ENCODE measurements at places on chromosomes 3 and 15.
A peak's percentile ranks its signal among the peaks of the same experiment; 100 is the strongest.

GRCh38 chr3:129313665-129314385 is 35.2 kb downstream of the HMCES start:
- H3K27me3 ChIP-seq = no peaks in the 10 kb centered on the region
- peak; percentile 14 for DNase-seq
- H3K4me3 ChIP-seq = peak overlapping the region; percentile 94

DNA sequence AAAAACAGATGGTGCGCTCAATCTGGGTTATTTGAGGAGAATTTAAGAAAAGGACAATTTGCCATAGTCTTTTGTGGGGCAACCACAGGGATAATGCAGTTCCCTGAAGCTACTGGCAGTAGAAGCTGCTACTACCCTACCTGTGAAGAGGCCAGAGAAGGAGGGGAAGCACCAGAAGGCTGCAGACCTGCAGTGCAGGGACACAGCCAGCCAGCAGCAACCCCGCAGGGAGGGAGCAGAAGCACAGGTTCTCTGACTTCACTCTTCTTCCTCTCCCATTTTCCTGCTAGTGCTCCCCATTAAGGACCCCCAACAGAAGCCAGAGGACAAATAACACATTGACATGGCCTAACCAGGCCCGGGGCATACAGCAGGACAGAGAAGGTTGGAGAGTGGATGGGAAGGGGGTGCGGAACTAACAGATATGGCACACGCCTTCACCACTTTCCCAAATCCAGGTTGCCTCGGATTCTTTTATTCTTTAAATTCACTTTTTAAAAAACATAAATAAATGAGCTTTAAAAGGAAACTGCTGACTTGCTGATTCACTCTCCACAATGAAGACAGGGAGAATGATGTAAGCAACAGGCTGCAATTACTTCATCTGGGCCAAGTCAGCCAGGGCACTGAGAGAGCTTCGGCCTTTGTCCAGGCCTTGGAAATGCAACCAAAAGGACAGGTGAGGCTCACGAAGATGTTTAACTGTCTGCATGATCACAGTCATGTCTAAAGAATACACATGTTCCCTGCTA is 30.1 kb downstream of the POPDC2 start:
- no peak overlapping the region for H3K27ac ChIP-seq
- H3K4me3 ChIP-seq = no peak overlapping the region
- H3K36me3 ChIP-seq = no peaks in the 10 kb centered on the region
- H3K27me3 ChIP-seq = peaks cover 5% of the 10 kb centered on the region

GRCh38 chr3:142087676-142088075 is 61.7 kb downstream of the TFDP2 start:
- no peak overlapping the region for H3K4me3 ChIP-seq
- no peak for DNase-seq
- no peaks in the 10 kb centered on the region for H3K27me3 ChIP-seq

GRCh38 chr15:52481915-52482314 is 46.8 kb downstream of the MYO5A start:
- no peaks in the 10 kb centered on the region for H3K27me3 ChIP-seq
- peaks cover 42% of the 10 kb centered on the region for H3K4me1 ChIP-seq
- H3K4me3 ChIP-seq = peak overlapping the region; percentile 42
- DNase-seq = peak; percentile 14

- no peaks in the 10 kb centered on the region for H3K36me3 ChIP-seq
- DNase-seq = no peak
- H3K4me3 ChIP-seq = no peak overlapping the region
- H3K4me1 ChIP-seq = peaks cover 1% of the 10 kb centered on the region
- no peak overlapping the region for H3K27ac ChIP-seq
Measured at GRCh38 chr3:148975696-148976095, 15.6 kb upstream of the GYG1 start.

DNA sequence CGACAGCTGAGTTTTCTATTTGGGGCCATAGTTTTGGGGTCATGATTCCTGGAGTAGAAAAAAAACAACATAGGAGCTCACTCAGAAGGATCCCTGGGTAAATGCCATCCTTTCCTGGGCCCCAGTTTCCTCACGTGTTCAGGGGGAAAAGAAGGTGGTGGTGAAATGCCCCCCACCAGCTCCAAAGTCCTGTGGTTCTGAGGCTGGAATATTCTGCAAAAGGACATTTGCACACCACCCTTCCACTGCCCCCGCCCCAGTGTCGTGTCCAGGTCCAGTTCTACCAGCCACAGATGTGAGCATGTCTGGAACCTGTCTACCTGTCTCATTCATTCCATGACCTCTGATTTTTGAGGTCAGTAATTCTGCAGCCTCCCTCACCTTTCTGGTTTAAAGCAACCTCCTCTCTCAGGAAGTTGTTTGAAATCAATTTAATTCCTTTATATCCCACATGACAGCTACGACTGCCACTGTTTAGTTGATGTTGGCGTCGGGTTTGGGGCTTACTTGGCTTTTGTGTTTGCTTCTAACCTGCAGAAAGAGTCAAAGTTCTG is 82.1 kb downstream of the SMAD3 start:
- no peaks in the 10 kb centered on the region for H3K27me3 ChIP-seq
- no peaks in the 10 kb centered on the region for H3K36me3 ChIP-seq
- H3K4me3 ChIP-seq = no peak overlapping the region
- peaks cover 69% of the 10 kb centered on the region for H3K4me1 ChIP-seq
- peak overlapping the region; percentile 81 for H3K27ac ChIP-seq
- no peak for DNase-seq

DNA sequence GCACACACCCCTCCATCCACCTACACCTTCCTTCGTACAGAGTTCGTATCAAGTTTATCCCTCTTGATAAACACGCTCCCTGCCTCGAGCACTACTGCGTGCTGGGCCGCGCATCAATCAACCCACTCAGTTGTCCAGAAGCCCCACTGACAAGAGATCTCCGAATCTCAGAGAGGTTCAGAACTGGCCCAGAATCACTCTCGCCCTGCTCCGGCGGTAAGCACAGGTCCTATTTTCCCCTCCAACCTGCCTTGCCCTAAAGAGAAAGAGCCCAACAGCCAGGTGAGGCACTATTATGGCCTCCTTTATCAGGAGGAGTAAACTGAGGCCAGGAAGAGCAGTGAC is 494 bp upstream of the NISCH start:
- no peaks in the 10 kb centered on the region for H3K27me3 ChIP-seq
- DNase-seq = no peak
- H3K36me3 ChIP-seq = peaks cover 19% of the 10 kb centered on the region
- peaks cover 36% of the 10 kb centered on the region for H3K4me1 ChIP-seq
- H3K27ac ChIP-seq = peak overlapping the region; percentile 99

DNA sequence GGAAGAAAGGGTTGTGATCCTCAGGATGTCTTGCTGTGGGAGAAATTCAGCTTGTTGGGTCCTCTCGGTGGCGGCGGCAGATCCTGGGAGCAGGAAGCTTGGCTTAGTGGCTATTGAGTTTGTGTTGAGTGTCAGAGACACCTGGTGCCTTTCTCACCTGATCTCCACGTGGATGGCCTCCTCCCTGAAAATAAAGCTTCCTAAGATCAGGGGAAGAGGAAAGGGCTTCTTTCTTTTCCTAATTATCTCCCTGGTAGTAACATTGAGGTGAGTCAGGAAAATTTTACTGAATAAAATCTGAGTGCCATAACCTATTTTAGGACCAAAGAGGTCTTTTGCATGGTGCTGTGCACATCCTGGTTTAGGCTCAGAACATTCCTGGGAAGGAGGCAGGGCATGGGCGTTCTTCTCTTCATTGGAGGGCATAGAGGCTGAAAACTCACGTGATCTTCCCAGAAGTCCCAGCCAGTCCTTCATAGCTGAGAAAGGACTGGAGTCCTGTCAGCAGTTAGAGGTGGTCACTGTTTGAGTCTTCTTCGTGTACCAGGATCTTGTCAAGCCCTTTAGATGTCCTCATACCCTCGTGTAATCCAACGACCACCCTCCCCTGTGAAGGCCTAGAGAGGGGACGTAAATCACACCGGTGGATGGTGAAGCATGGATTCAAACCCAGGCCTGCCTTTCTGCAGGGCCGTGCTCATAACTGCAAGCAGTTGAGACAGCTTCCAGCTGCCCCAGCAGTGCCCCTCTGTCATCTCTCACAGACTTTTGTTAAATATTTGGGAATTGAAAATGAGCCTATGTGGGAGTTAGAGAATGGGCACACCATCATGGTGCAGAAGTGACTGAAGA is 1.1 kb downstream of the CMTM8 start:
- DNase-seq = peak; percentile 10
- H3K27me3 ChIP-seq = peaks cover 20% of the 10 kb centered on the region
- H3K36me3 ChIP-seq = peaks cover 5% of the 10 kb centered on the region
- peaks cover 12% of the 10 kb centered on the region for H3K4me1 ChIP-seq

GRCh38 chr15:57445872-57446271 is 69.6 kb downstream of the CGNL1 start:
- DNase-seq = no peak
- H3K4me1 ChIP-seq = no peaks in the 10 kb centered on the region
- H3K36me3 ChIP-seq = no peaks in the 10 kb centered on the region
- no peak overlapping the region for H3K4me3 ChIP-seq
- H3K27me3 ChIP-seq = peaks cover 27% of the 10 kb centered on the region

- H3K4me3 ChIP-seq = no peak overlapping the region
- H3K36me3 ChIP-seq = no peaks in the 10 kb centered on the region
- no peak overlapping the region for H3K27ac ChIP-seq
- no peaks in the 10 kb centered on the region for H3K27me3 ChIP-seq
- peaks cover 34% of the 10 kb centered on the region for H3K4me1 ChIP-seq
Measured at GRCh38 chr3:167742338-167742737, 6.8 kb downstream of the SERPINI1 start.

GRCh38 chr3:63228677-63229076 is 49.4 kb upstream of the SYNPR start:
- H3K4me1 ChIP-seq = no peaks in the 10 kb centered on the region
- no peaks in the 10 kb centered on the region for H3K36me3 ChIP-seq
- no peak overlapping the region for H3K4me3 ChIP-seq

DNA sequence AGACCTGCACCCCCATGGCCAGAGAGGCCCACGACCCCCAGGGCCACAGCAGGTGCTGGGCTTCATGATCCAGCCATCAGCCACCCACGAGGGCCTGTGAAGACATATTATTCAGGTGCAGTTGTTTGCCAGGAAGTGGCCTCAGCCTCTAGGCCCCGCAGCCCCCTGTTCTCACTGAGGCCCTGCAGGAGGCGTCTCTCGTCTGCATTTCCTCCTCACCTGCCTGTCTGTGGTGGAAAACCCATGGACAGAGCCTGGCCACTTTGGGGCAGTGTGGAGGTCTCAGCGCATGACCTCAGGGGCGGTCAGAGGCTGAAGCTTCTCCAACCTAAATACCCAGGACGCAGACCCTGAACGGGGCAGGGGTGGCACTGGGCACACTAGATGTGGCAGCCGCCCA is 18.6 kb downstream of the UROC1 start:
- no peaks in the 10 kb centered on the region for H3K27me3 ChIP-seq
- DNase-seq = no peak
- H3K27ac ChIP-seq = no peak overlapping the region

DNA sequence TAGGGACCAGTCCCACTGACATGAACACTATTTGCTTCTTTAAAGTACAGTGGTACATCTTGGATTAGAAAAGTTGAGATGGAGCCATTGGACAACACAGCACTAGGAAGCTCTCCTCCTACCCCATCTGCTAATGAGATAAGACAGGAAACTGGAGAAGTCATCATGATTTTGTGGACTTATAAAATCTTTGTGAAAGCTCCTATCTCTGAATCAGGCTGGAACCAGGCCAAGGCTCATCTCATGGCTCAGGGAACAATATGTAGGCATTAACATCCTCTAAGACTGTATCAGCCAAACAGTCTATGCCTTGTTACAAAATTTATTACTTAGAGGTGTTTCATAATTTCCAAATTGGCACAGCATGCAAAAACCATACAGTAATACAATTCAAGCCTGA is 84.1 kb downstream of the BOC start:
- peaks cover 4% of the 10 kb centered on the region for H3K36me3 ChIP-seq
- DNase-seq = no peak
- no peaks in the 10 kb centered on the region for H3K4me1 ChIP-seq
- no peak overlapping the region for H3K27ac ChIP-seq
- H3K27me3 ChIP-seq = no peaks in the 10 kb centered on the region

- no peak overlapping the region for H3K4me3 ChIP-seq
- H3K4me1 ChIP-seq = peaks cover 30% of the 10 kb centered on the region
- no peaks in the 10 kb centered on the region for H3K27me3 ChIP-seq
- no peak for DNase-seq
- H3K27ac ChIP-seq = no peak overlapping the region
Measured at GRCh38 chr15:90864507-90864906, 3.9 kb upstream of the FURIN start.

- H3K4me1 ChIP-seq = no peaks in the 10 kb centered on the region
- no peak overlapping the region for H3K4me3 ChIP-seq
- H3K27me3 ChIP-seq = no peaks in the 10 kb centered on the region
- no peaks in the 10 kb centered on the region for H3K36me3 ChIP-seq
Measured at GRCh38 chr3:65751123-65751700, 287.5 kb downstream of the MAGI1 start.

DNA sequence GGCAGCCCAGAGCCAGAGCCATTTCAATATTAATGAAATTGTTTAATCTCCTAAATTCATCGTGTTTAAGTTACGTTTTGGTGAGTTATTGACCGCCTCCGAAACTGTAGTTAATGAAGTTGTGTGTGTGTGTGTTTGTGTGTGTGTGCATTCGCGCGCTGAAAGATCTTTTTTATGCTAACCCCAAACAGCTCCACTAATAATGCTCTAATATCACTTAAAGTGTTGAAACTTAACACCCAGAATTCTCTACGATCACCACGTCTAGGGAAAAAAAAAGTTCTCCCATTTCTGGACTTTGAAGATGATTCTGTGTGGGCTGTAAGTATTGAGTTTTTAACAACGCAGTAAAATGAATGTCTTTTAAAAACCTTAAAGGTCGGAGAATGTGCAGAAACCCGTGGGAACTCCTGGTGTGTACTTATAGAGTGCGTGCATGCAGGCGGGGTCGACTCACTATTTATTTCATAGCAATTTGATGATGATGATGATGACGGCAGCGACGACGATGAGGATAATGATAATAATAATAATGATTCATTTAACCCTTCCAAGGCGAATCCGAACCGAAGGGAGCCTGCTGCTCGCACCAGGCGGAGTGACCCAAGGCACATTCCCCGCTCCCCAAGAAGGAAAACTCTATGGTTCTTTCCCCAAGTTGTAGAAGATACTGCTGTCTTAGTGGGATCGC is 1.4 kb upstream of the FOXB1 start:
- peaks cover 45% of the 10 kb centered on the region for H3K4me1 ChIP-seq
- H3K27ac ChIP-seq = no peak overlapping the region
- peaks cover 5% of the 10 kb centered on the region for H3K36me3 ChIP-seq
- DNase-seq = no peak

DNA sequence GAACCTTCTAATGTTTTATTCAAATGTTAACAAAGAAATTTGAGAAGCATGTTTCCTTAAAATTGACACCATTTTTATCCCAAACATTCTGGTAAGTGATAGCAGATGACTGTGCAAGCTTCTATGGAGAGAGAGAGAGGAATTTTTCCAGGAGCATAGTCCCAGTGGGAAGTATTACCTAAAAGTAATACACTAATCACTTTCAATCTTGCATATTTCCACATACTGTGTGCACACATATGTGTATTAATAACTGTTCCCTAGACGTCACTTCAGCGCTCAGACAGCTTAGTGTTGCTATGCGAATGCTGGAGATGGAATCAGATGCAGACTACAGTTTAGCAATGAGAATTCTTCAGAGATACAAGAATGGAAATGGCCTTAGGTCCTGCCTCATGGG is 424.3 kb upstream of the TPRG1 start:
- peaks cover 8% of the 10 kb centered on the region for H3K4me1 ChIP-seq
- H3K27ac ChIP-seq = no peak overlapping the region
- DNase-seq = no peak
- no peaks in the 10 kb centered on the region for H3K27me3 ChIP-seq
